RWPE1 (cell line): ENCODE measurements at places on chromosomes 2 and 18.

GRCh38 chr2:12350821-12351220, 365.9 kb upstream of the TRIB2 start:
- no peak for DNase-seq

DNA sequence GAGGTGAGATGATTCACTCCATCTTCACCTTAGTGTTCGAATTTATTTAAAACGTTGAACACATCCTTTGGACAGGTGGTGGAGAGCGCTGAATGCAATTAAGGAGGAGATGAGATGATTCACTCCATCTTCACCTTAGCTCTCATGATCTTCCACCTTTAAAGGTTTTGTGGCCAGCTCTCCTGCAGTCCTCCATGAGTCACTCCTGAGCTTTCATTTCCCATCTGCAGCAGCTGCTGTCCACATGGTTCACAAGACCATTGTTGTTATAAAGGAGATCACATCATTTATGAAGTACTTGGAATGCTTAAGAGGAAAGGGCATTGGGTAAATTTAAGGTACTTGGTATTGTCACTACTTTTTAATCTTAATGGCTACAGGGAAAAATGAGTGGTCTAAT, 298.5 kb downstream of the PAX3 start:
- DNase-seq, result peak; percentile 59

DNA sequence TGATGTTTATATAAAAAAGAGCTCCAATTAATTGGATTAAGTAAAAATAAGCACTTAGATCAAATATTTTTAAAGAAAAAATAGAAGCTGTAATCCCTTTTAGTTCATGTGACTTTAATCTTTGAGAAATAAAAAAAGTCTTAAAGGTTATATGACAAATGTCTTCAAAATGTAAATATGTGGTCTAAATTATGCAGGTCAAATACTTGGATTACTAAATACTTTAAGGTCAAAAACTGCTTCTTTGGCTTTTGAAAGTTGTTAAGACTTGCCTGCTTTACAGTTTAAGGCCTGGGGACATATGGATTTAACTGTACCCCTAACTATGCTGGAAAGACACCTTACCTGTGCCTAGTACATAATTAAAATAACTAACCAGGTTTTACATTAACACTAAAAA, 15.5 kb upstream of the PDK1 start:
- DNase-seq, result no peak

DNA sequence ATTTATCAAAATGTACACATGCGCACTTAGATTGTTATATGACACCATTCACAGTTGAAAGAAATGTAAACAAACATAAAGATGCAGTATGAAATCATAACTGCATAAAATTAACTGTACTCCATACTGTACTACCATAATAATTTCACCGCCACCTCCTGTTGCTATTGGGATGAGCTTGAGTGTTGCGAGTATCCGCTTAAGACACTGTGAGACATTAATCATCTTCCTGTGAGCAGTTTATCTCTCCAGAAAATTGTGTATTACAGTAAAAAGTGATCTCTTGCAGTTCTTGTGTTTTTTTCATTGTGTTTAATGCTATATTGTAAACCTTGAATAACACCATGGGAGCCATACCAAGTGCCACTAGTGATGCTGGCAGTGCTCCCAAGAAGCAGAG, 46.1 kb downstream of the OLA1 start:
- no peak for DNase-seq

GRCh38 chr2:17429130-17429529, 89.1 kb downstream of the RAD51AP2 start:
- peak; percentile 68 for DNase-seq

GRCh38 chr18:55868909-55869308, 280.9 kb upstream of the TCF4 start:
- DNase-seq, result peak; percentile 3

- peak; percentile 31 for DNase-seq
Measured at GRCh38 chr2:45435316-45435715, 175.8 kb downstream of the SRBD1 start.
